Testis (tissue), 5 donors: ENCODE measurements at places on chromosomes 1 and 21. TPM values are rescaled to one million over a fixed set of nuclear protein-coding genes. Genes with fewer than 3 reads are reported as not detected.

RPE65 gene
- total RNA-seq: not detected

DLGAP3 gene
- 19.8 TPM for total RNA-seq

METTL18 gene
- total RNA-seq: 6.6 TPM

UBE2J2 gene
- total RNA-seq: 139 TPM

SYT11 gene
- total RNA-seq: 19.7 TPM

CD160 gene
- not detected for total RNA-seq

ADAMTS1 gene
- total RNA-seq: 33.7 TPM

DNA sequence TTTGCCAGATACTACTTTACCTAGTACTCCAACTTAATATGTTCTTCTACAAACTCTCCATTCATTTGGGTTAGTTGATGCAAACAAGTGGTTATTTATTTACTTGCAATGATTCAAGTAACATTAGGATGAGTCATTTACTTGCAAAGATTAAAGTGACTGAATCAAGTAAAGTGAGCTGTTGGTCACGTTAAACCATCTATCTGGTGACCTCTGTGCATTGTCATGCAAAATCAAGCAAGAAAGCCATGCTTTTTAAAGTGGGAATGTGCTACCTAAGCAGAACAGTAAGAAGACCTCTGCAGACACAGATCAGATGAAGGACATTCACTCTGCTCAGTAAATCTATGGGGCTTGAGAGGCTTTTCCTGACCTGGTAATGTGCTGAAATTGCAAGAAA lies 254.7 kb downstream of the LRRIQ3 start:
- no peak overlapping the region for H3K27ac ChIP-seq
- DNase-seq: no peak
- no peaks in the 10 kb centered on the region for H3K4me1 ChIP-seq
- no peak overlapping the region for H3K4me3 ChIP-seq

GRCh38 chr21:36608041-36608896 lies 90.6 kb upstream of the SIM2 start:
- DNase-seq: no peak
- H3K27ac ChIP-seq: no peak overlapping the region
- no peaks in the 10 kb centered on the region for H3K27me3 ChIP-seq
- no peaks in the 10 kb centered on the region for H3K4me1 ChIP-seq
- H3K36me3 ChIP-seq: no peaks in the 10 kb centered on the region
- no peak overlapping the region for H3K4me3 ChIP-seq

DNA sequence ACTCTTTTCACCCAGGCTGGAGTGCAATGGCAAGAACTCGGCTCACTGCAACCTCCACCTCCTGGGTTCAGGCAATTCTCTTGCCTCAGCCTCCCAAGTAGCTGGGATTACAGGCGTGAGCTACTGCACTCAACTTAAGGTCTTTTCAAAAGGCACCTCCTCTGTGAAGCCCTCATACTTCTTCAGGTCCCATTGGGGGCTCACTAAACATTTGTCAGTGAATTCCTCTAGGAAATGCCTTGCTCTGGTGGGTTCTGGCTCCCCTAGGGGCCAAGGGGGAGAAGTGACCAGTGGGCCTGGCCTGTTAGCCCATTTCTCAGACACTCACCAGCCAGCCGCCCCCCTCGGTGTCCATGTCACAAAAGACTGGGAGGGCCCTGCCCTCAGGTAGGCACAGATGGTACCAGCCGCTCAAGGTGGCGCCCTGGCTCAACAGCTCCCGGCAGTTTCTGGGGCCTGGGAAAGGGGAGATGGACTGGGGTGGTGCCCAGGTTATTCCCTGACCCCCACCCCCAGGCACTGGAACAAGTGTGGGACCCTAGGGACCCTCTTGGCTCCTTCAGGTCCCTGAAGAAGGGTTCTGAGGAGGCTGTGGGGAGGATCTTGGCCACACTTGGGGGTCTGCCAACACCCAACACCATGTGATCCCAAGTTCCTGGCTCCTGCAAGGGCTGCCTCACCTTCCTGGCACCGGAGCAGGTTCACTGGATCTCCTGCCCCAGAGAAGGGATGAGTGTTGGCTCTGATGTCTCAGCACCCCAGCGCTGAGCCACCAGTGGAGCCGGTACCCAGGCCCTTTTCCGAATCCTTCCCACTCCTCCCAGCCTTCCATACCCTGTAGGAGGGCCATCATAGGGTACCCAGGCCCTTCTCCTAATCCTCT lies 1.6 kb downstream of the FCN3 start:
- H3K4me1 ChIP-seq: no peaks in the 10 kb centered on the region
- DNase-seq: no peak

GRCh38 chr1:37793773-37794371 lies at the start of gene MANEAL:
MANEAL (plus strand) TSS chr1:37793847; CDS start chr1:37794183, 336 bp downstream.
- peaks cover 11% of the 10 kb centered on the region for H3K4me1 ChIP-seq
- peak; percentile 63 for DNase-seq

- H3K27me3 ChIP-seq: no peaks in the 10 kb centered on the region
- H3K4me3 ChIP-seq: no peak overlapping the region
- H3K27ac ChIP-seq: no peak overlapping the region
- peaks cover 9% of the 10 kb centered on the region for H3K4me1 ChIP-seq
- peak; percentile 54 for DNase-seq
- H3K36me3 ChIP-seq: no peaks in the 10 kb centered on the region
These were observed 30.2 kb downstream of the ADARB1 start for GRCh38 chr21:45104560-45104959.

DNA sequence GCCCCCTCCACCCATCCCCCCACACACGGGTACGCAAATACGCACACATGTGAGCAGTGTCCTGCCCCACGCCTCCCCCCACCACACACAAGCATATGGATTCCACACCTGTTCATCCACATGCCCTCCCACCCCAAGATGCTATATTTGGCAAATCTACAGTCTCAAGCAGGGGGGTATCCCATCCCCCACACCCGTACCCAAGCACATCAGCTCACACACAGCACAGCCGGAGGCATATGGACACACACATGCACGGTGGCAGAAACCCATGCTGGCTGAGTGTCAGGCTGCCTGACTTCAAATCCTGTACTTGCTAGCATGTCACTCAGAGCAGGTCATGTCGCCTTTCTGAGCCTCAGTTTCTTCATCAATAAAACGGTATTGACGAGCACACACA lies 10.6 kb downstream of the COL16A1 start:
- H3K27ac ChIP-seq: no peak overlapping the region
- H3K4me1 ChIP-seq: no peaks in the 10 kb centered on the region
- no peaks in the 10 kb centered on the region for H3K36me3 ChIP-seq
- no peaks in the 10 kb centered on the region for H3K27me3 ChIP-seq
- no peak for DNase-seq
- H3K4me3 ChIP-seq: no peak overlapping the region

- H3K27ac ChIP-seq: no peak overlapping the region
- DNase-seq: no peak
- no peaks in the 10 kb centered on the region for H3K27me3 ChIP-seq
- no peaks in the 10 kb centered on the region for H3K36me3 ChIP-seq
These were observed 31.0 kb downstream of the C1orf185 start for GRCh38 chr1:51133045-51133444.
